ENCODE measurements at places on chromosomes 1 and 21.
A peak's percentile ranks its signal among the peaks of the same experiment; 100 is the strongest.

DNA sequence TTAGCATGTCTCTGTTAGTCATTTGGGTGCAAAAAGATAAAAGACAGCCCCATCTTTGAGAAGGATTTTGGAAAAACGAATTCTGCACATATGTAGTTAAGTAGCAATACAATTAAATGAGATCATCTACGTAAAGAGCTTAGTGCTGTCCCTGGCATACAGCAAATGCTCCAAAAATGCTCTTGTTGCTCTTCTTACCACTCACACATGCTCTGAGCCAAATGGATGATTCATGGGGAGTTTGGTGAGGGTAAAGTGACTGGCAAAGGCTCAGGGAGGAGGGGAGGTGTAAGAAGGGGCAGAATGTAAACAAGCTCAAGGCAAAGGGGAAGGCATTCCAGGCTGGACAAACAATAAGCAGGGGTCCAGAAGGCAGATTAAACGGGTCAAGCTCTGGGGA, 191.9 kb downstream of the AK5 start:
- DNase-seq = no peak

DNA sequence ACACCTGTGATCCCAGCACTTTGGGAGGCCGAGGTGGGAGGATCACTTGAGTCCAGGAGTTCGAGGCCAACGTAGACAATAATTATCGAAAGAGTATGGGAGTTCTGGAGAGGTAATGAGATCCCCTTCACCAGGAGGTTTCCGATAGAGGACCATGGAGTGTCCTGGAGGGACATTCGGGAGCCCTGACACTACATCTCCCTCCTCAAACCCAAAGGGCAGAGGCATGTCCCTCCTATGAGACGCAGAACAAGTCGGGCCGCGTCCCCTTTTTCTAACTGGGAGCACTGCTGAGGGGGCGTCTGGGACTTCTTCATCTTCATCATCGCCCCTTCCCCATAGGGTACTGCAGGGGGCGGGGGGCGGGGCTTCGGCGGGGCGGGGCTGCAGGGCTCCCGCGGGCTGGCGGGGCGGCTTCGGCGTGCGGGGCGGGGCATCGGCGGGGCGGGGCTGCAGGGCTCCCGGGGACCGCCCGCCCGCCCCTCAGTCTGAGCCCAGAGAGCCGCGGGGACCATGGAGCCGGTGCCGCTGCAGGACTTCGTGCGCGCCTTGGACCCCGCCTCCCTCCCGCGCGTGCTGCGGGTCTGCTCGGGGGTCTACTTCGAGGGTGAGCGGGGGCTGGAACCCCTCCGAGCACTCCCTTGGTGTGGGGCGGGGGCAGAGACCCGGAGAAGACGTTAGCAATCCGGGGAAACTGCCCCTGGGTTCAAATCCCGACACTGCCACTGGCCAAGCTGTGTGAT, at the start of gene THEMIS2:
THEMIS2 (plus strand) TSS at position 486 of the 743 bp plus-strand sequence; CDS start at position 514, 28 bp downstream.
- peak; percentile 19 for DNase-seq

GRCh38 chr21:17900281-17900989, 81.3 kb upstream of the C21orf91 start:
- no peak for DNase-seq

- no peak for DNase-seq
Measured at GRCh38 chr1:67723620-67724019, 38.6 kb downstream of the GADD45A start.

DNA sequence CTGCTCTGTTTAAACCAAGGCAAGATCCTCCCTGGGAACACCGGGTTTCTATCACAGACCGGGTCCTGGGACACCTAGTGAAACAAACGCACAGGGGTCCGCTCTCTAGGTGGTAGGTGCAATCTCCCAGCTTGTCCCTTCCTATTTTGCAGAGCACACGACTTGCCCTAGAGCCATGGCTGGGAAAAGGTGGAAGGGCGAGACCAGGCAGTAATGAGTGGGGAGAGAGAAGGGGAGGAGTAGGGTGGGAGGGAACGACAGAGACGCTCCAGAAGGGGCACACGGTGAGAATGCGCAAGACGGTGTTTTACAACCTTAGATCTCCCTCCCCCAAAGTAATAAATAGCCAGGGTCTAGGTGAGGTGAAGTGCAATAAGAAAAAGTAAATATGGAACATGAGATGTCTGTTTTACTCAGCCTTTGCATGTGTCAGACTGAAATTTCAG, 9.3 kb upstream of the ARHGAP29 start:
- peak; percentile 6 for DNase-seq

DNA sequence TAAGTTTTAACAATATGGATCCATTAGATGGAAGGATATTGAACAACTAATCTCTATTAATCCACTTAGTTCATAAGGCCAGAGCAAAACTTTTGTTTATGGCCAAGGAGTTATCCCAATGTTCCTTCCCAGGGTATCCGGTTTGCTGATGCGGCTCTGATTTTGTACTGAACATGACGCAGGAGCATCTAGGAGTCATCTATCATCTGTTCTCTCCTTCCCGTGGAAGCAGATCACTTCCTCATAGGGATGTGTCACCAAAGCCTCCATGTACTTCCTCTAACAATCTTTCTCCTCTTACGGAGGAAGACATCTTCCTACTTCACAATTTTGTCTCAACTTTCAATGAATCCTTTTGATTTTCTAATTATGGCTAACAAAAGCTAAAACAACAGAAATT, 206.6 kb downstream of the APP start:
- DNase-seq = no peak

GRCh38 chr1:14413819-14414490, 184.5 kb upstream of the KAZN start:
- DNase-seq = no peak
